ENCODE measurements at places on chromosomes 3 and 15.

GRCh38 chr3:126023390-126023789 is 54.4 kb downstream of the ROPN1B start:
- no peak for DNase-seq

DNA sequence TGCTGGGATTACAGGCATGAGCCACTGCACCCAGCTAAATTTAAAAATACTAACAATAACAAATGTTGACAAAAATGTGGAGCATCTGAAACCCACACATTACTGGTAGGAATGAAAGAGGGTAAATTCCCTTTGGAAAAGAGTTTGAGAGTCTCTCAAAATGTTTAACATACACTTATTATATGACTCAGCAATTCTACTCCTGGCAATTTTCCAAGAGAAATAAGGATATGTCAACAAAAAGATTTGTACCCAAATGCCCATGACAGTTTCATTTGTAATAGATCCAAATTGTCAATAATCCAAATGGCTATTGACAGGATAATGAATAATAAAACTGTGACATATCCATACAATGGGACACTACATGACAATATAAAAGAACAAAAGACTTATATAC is 9.0 kb downstream of the HCLS1 start:
- DNase-seq: no peak

GRCh38 chr3:170002231-170002630 is 35.6 kb upstream of the GPR160 start:
- DNase-seq: no peak

- no peak for DNase-seq
Measured at GRCh38 chr3:55333046-55333445, 154.1 kb downstream of the WNT5A start.

DNA sequence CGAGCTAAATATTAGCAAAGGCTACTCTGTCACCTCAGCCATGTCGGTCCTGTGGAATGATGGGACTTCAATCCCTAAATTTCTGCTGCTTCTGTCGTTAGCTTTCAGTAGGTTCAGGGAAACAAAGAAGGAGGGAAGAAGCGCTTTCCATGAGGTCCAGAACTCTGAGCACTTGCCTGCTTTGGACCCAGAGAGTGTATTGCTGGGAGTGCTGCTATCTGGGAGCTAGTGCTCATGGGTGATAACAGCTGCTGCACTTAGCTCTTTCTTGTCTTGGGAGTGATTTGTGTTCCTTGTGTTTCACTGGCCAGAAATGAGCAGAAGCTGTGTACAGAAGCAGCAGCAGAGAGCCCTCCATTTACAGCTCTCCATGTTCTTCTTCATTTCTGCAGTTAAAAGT is 369.8 kb downstream of the DIPK2A start:
- DNase-seq: no peak

DNA sequence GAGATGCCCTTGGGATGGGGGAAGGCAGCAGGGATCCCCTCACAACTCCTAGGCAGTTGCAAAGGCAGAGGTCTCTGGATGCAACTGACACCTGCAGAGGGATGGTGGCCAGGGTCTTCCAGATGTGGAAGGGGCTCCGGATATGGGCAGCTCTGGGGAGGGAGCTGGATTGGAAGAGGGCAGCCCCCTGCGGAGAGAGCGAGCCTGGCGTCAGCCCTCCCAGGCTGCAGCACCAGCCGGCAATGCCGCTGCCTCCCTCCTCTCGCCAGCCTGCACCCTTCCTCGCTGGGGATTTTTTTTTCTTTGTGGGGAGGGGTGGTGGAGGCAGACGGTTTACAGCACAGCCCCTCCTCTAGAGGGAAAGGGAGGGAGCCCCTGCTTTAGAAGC is 1.6 kb downstream of the INSYN1 start:
- DNase-seq: no peak

DNA sequence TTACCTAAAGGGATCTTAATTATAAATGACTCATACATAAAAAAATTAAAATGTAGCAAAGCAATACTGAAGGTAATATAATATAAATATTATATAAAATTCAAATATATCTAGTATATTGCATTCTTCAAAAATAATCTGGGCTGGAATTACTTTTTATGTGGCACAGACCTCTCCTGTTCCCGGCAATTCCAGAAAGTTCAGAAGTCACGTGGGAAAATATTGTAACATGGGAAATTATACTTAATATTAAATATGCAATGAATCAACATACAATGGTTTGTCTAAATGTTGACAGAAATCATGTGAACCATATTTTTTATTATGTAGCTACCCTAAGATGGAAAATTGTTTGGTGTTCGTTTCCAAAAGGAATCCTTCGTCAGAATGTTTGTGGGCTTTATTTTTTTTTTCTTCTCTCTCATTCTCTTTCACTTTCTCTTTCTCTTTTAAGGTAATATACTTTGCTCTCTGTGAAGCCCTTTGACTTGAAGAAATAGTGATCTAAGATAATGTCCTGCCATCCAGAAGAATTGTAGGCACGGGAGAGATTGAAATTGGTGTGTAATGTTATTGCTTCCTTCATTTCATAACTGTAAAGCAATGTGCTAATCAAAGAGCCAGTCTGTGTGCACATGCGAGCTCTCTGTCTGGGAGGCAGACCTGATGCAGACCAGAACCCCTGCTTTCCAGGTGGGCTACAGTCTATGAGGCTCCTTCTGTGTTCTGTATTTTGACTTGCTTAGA is 559.4 kb downstream of the NR2F2 start:
- DNase-seq: no peak

- no peak for DNase-seq
Measured at GRCh38 chr3:102741105-102741504, 306.3 kb downstream of the ZPLD1 start.

GRCh38 chr3:197475997-197476525 is 79.7 kb downstream of the BDH1 start:
- DNase-seq: no peak

DNA sequence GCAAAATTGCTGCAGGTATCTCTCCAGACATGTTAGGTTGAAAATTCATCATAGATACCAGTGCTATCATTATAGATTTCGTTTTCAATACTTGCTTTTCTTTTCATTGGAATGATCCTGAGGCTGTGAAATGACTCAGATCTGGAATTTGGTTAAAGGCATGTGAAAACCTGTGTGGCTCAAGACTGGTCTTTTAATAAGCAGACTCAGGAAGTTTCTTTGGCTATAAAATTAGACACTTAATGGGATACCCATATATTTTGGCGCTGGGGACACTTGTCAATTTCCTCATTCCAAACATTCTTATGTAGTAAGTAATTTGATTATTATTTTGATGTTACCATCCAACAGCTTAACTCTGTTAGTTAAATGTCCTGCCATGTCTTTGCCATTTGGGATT is 1041.1 kb upstream of the GBE1 start:
- DNase-seq: no peak

- no peak for DNase-seq
Measured at GRCh38 chr3:119240101-119240590, 532 bp downstream of the B4GALT4 start.

GRCh38 chr15:100929641-100930042 is 10.5 kb downstream of the LRRK1 start:
- no peak for DNase-seq

GRCh38 chr3:32325927-32326326 is 65.7 kb upstream of the CMTM7 start:
- DNase-seq: no peak

- DNase-seq: no peak
Measured at GRCh38 chr3:87462228-87462627, 185.8 kb upstream of the POU1F1 start.

- DNase-seq: no peak
Measured at GRCh38 chr3:15326037-15326436, 6.3 kb downstream of the SH3BP5 start.

DNA sequence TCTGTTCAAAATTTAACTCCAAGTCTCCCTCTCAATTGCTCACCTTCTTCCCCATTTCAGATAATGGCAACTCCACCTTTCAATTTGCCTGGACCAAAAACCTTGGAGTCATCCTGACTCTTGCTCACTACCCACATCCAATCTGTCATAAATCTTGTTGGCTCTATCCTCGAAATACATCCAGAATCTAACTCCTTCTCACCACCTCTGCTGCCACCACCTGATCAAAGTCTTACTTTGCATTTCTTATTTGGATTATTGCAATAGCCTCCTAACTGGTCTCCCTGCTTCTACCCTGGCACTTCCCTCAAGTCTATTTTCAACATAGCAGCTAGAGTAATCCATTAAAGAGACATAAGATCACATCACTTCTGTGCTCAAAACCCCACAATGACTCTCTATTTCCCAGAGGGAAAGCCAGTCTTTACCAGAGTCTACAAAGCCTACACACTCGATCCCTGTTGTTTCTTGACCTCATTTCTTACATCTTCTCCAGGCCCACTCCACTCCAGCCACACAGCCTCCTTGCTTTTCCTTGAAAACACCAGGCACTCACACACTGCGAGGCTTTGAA is 86.6 kb downstream of the GPR156 start:
- DNase-seq: no peak

DNA sequence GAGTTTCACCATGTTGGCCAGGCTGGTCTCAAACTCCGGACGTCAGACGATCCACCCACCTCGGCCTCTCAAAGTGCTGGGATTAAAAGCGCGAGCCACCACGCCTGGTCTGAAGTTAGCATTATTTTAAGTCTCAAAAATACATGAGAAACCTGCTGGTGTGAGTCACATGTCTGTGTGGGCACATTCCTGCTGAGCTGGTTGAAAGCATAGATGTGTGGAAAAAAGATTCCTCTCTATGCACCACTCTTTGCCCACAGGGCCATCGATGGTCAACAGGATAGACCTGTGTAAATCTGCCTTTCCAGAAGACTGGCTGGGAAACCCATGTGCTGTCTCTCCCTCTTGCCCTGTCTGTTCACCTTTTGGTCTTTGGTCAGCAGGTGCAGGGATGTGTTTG is 63.5 kb downstream of the CHRD start:
- no peak for DNase-seq

DNA sequence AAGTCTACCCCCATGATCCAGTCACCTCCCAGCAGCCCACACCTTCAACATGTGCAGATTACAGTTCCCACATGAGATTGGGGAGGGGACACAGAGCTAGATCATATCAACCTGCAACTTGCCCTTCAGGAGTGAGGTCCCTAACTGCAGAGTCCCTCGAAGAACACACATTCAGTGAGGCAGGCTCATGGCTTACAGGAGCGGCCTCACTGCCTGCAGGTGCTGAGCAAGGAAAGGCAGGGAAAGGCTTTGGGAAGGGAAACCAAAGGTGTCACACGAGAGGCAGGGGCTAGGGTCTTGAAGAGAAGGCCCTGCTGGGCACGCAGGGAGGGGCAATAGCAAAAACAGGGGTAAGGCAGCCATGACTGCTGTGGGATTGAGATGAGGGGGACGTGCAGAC is 182.4 kb upstream of the CHRNA7 start:
- DNase-seq: no peak

- no peak for DNase-seq
Measured at GRCh38 chr15:74343797-74344127, 23.7 kb downstream of the CYP11A1 start.

- DNase-seq: peak; percentile 26
Measured at GRCh38 chr15:85854345-85855097, 59.8 kb upstream of the KLHL25 start.

- no peak for DNase-seq
Measured at GRCh38 chr15:83928392-83928734, 274.4 kb downstream of the ADAMTSL3 start.

GRCh38 chr15:72820278-72820677 is 36.7 kb upstream of the ADPGK start:
- no peak for DNase-seq

GRCh38 chr3:150073513-150073912 is 102.8 kb upstream of the PFN2 start:
- no peak for DNase-seq

DNA sequence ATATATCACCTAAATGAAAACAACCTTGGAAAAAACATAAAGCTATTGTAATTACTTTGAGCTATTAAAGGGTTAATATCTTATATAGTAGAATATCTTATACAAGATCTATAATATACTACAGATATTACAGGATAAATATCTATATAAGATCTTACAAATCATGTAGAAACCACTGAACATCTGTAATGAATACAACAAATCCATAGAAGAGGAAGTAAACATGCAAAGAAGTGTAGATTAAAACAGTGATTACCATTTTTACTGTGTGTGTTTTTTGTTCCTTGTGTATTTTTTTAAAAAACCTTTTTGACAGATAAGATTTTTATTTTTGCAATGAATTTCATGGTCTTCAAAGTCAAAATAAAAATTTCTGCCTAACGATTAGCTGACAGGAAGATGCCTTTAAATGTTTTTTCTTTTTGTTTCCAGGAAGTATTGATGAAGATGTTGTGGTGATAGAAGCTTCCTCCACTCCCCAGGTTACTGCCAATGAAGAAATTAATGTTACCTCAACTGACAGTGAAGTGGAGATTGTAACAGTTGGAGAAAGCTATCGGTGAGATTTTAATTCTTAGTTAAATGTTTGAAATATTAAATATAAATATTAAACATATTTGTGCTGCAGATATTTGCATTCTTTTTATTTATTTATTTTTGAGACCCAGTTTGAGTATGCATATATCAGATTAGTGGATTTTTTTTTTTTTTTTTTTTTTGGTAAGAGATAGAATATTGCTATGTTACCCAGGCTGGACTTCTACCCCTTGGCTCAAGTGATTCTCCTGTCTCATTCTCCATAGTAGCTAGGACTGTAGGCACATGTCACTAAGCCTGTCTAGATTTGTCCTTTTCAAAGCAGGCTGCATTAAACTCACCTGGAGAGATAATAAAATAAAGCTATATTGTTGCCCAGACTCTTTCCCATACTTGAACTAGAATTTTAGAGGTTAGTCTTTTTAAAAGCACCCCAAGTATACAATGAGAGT is 52.8 kb upstream of the CCNB2 start:
- DNase-seq: no peak

DNA sequence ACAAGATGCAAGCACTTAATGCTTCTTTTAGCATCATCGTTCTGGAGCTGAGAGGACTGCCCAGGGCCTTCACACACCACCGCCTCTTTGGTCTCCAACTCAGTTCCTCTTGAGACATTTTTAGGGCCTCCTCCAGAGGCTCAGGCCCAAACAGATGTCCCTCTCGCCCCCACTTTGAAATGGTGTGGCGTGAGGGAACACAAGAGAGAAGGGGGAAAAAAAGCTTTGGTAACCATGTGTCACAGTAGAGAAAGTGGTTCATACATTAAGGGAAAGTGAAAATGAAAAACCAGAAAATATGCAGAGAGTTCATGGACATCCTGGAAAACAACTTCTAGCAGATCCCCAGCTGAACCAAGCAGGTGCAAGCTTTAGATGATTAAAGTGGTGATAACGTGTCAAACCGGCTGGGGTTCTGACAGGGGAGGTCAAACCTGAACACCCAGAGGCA is 33.1 kb upstream of the FOXP1 start:
- no peak for DNase-seq
